Motor neuron (in vitro differentiated cells): ENCODE measurements at places on chromosomes 4 and X. TPM values are rescaled to one million over a fixed set of nuclear protein-coding genes. Genes with fewer than 3 reads are reported as not detected.

DNA sequence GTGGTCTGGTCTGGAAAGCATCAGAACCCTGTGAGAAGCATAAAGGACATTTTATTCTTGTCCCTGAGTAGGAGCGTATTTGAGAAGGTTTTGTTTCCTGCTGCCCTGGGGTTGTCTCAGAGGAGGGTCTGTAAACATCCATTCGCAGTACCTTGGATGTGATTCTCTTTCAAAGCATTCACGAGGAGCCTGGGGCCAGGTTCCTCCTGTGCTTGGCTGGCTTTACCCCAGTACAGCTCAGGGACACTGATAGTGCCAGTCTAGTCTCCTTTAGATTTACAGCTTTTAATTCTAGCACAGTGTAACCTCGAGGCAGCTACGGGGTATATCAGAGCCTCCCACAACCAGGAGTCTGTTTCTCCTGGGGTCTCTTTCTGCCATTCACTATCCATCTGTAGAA is 2.7 kb downstream of the CLRN2 start:
- ATAC-seq: no peak

Gene NHSL2
- 1.2 and 1.4 TPM in 2 replicates for total RNA-seq

DNA sequence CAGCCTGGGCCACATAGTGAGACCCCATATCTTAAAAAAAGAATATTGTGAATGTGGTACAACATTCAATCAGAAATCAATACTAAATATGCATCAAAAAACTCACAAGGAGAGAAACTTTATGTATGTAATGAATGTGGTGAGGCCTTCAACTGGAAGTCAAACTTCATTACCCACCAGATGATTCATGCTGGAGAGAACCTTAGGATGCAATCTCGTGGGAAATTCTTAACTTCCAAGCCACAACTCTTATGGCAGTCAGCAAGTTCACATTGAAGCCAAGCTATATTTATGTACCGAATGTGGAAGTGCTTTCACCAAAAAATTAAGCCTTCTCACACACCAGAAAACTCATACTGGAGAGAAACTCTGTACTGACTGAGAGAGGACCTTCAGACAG is 84.5 kb upstream of the UXT start:
- ATAC-seq: no peak

- no peak for ATAC-seq
These were observed 72.5 kb downstream of the LRBA start for GRCh38 chr4:150942539-150942938.

GRCh38 chr4:190020790-190021717 is 6.0 kb downstream of the FRG2 start:
- ATAC-seq: peak; percentile 18

Gene GJB1
- 0.52 TPM in 1 of 2 replicates, not detected in the other for total RNA-seq

DNA sequence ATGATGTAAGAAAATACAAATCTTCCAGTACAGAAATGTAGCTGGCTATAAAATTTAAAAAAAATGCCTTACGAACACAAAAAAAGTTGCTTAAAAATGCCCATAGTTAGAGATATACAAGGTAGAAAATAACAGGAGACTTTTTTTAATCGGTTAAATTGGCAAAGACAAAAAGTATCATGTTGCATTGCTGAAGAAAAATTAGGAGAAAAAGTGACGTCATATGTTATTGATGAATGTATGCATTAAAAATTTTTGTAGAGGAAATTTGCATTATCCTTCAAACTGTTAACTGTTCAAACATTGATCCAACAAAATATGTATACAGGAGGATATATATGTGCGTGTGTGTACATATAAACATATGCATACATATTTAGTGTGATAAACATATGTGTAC is 1634.4 kb upstream of the PCDH7 start:
- no peak for ATAC-seq
